Forelimb muscle (tissue), 1 donor: ENCODE measurements at places on chromosomes 4 and X. TPM values are rescaled to one million over a fixed set of nuclear protein-coding genes. Genes with fewer than 3 reads are reported as not detected.

Gene LINC00632
- 12.5 TPM for polyA plus RNA-seq

DNA sequence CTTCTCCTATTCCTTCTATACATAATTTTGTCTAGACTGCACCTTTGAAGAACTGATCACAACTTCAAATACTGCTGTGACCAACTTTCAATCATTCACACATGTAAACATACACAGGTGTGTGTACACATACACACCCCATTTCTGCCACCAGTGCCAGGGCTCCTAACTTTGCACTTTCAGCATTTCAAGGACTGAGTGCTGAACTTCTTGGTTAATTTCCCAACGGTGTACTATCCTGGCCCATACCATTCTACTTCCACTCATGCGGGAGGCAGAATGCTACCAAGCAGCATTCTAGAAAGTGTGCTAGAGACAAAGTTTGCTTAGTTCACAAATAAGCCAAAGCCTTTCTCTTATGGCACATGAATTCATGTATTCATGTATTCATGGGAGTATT, 51.2 kb downstream of the RPGR start:
- DNase-seq, result no peak

DNA sequence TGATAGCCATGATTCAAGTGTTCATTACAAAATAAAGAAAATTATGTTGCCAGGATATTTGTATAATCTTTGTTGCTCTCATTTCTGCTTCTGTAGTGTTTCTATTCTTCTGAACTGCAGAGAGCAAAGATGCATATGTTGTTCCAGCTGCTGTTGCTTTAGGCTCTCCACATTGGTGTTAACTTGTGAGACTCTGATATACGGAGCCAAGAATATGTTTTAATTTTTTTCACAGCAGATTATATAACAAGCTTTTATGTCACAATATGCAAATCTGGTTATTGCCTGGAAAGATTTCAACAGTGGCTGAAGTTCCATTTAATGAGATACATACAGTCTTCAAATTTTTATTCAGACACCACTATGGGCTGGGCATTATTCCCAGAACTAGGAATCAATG, 655.0 kb downstream of the GRXCR1 start:
- no peak for DNase-seq

GRCh38 chr4:148292686-148293085, 149.5 kb downstream of the NR3C2 start:
- DNase-seq, result no peak

DNA sequence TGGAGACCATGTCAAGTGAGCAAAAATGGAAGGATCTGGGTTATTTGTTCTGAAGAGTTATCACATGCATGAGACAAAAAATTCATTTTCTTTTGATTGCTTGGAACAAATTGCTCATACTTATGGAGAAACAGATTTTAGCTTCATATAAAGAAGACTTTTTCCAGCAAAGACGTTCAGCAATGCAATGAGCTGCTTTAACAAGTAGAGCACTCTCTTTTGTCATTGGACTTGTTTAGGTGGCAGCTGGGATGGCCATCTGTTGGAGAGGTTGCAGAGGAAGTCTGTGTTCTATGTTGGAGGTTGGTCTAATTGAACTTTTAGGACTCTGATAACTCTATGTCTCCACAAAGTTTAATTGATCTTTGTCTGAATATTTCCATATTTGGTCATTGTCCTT, 19.9 kb upstream of the CEP135 start:
- no peak for DNase-seq

GRCh38 chr4:144782345-144782744, 136.4 kb downstream of the HHIP start:
- no peak for DNase-seq

DNA sequence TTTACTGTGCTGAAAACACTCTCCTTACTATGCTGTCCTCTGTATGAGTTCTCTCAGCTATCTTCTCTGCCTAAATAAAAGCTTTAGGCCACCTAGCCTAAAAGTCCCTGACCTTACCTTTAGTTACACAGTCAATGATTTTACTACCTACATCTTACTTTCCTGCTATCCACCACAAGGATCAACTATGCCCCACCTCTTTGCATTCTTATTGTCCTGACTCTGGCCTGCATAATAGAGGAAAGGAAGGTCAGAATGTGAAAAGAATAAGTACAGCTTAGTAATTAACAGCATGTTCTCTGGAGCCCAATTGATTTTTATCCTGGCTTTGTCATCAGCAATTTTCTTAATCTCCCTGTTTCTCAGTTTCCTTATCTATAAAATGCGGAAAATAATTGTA, 1257.8 kb downstream of the RPA4 start:
- no peak for DNase-seq

GRCh38 chr4:55498051-55498450, 48.7 kb downstream of the CLOCK start:
- no peak for DNase-seq

DNA sequence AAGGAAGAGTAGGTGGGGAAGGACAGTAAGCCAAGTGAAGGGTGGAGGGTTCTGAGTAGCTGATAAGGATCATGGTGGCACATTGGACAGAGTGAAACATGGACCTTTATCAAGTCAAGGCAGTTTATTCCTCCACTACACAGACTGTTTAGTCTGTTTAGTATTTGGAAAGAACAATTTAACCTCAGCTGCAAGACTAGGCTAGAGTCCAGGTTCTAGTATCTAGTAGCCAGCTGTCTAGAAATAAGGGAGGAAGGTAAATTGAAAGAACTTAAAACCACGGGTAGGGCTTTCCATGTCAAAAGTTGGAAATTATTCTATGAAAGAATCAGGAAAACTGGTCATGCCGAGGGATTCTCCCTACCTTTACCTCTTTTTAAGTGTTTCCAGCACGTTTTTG, 140.1 kb upstream of the MED14 start:
- DNase-seq, result no peak

DNA sequence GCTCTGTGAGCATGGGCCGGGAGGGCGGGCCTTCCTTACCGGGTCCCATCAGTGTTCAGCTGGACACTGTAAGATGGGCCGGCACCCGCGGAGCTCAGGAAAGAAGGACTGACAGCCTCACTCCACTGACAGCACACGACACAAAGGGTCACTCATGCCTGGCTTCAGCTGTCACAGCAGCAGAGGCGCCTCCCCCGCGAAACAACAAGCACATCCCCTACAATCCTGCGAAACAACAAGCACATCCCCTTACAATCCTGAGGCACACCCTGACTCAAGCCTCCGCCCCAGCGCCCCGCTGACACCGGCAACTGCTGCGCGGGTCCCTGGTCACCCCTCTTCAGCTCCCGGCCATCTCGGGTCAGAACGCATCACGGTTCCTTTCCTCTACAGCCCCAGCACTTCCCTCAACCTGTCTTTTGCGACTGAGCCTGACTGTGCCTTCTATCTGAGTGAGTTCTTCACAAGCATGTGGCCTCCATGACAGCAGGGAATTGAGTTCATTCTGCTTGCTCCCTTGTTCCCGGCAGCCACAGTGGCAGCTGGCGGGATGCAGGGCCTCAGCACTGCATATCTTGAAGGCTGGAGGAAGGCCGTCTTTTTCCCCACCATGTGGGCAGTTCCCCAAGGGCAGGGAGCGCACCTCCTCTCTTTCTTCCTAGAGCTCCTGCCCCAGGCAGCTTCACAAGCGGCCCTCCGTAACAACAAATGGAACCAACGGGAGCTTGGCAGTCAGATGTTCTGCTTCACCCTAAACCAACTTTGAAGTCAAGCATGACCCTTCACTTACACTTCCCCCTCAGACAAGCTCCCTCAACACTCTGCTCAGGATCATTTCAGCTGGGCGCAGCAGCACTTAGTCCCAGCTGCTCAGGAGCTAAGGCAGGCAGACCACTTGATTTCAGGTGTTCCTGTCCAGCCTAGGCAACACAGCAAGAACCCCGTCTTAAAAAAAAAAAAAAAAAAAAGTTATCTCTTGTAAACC, 39.6 kb downstream of the SCD5 start:
- DNase-seq, result no peak

DNA sequence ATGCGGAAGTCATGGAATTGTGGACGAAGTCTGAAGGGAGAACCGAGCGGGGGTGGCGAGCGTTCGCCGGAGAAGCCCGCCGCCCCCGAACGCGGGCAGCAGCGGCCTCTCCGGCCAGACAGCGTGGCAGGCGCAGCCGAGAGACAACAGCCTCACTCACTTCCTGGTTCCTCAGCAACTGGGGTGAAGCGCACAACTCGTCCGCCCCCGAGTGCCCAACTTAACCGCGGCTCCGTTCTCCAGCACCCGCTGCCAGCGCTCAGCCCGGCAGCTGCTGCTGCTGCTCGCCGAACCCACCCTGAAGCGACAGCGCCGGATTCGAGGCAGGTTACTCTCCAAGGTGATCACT, 68.0 kb downstream of the NOCT start:
- peak; percentile 17 for DNase-seq

GRCh38 chr4:8028884-8029568, 89.4 kb upstream of the AFAP1 start:
- DNase-seq, result no peak

- DNase-seq, result no peak
Observed at GRCh38 chrX:32280489-32280888, 930.9 kb downstream of the DMD start.

DNA sequence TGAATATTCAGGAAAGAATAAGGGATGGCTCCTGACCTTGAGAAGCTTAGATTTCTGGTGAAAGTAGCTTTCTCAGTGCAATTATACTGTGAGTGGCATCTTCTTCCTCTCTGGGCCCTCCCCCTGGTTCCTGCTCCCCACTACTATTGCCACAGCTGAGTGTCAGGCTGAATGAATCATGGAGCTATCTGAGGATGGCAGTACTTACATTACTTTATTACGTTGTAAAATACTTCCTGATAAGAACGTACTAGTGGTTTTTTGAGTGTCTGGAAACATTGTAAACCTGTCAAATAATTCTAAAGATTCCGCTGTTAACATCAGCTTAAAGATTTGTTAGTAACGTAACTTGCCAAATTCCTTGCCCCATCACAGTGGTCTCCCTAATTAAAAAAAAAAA, 36.2 kb downstream of the ARHGAP10 start:
- no peak for DNase-seq
